Stimulated activated CD8-positive, alpha-beta memory T cell treated with anti-CD3 and anti-CD28 coated beads, Interleukin-7, amount 100 ng/mL, for 1 hour (primary cell): ENCODE measurements at places on chromosomes 2 and 18.

GRCh38 chr2:25546852-25547251, 126.5 kb downstream of the DTNB start:
- no peak for DNase-seq

GRCh38 chr2:9990736-9991135, 39.2 kb downstream of the GRHL1 start:
- DNase-seq: no peak

DNA sequence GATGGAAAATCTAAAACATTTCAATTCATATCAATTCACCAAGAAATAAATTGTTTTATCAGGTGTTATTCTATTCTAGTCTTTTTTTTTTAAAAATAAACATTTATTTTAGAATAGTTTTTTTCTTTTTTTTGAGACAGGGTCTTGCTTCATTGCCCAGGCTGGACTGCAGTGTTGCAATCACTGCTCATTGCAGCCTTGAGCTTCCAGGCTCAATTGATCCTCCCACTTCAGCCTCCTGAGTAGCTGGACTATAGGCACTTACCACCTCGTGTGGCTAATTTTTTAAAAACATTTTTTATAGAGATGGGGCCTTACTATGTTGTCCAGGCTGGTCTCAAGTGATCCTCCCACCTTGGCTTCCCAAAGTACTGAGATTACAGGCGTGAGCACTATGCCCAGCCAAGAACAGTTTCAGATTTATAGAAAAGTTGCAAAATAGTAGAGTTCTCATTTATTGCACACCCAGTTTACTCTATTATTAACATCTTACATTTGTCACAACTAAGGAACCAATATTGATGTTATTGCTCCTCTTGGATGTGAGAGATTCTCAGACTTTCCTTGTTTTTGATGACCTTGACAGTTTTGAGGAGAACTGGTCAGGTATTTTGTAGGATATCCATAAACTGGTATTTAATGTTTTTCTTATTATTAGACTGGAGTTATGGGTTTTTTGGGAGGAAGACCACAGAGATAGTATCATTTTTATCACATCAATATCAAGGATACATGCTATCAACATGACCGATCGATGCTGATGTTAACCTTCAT, 29.9 kb downstream of the PDE6D start:
- DNase-seq: no peak

- DNase-seq: no peak
These were observed 876.5 kb downstream of the SUCLG1 start for GRCh38 chr2:83582589-83582988.

GRCh38 chr18:28372186-28372585, 195.3 kb upstream of the CDH2 start:
- no peak for DNase-seq

- DNase-seq: no peak
These were observed 1.2 kb downstream of the ABCG8 start for GRCh38 chr2:43839776-43840564.

- no peak for DNase-seq
These were observed 395.2 kb downstream of the MTX2 start for GRCh38 chr2:176664478-176664877.

- DNase-seq: no peak
These were observed 31.4 kb downstream of the EIF2AK2 start for GRCh38 chr2:37125416-37125815.
